Stimulated activated CD4-positive, alpha-beta T cell treated with anti-CD3 and anti-CD28 coated beads, Interleukin-15, amount 100 ng/mL, for 48 hours (primary cell): ENCODE measurements at places on chromosomes 2 and 18.

GRCh38 chr2:233822781-233823730 lies 31.3 kb downstream of the HJURP start:
- DNase-seq = no peak

- no peak for DNase-seq
Observed at GRCh38 chr2:954687-955000, 4.0 kb downstream of the SNTG2 start.

GRCh38 chr18:38940863-38941531 lies 1375.4 kb upstream of the CELF4 start:
- peak; percentile 41 for DNase-seq

DNA sequence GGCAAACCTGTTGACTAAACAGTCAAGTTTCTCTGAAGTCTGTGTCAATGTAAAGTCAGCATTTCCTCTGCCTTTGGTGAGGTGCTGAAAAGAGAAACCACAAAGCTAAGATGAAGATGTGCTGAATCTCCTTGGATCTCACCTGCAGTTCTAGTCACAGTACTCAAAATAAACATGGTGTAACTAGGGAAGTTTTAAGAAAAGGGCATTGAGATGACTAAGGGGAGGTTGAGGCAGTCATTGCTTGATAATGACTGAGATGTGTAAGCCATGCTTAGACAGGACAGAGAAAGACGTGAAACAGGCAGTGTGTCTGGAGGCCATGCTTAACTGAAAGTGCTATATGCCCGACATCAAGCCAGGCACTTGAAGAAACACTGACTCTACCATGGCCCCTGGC lies 1010.0 kb upstream of the CELF4 start:
- no peak for DNase-seq

DNA sequence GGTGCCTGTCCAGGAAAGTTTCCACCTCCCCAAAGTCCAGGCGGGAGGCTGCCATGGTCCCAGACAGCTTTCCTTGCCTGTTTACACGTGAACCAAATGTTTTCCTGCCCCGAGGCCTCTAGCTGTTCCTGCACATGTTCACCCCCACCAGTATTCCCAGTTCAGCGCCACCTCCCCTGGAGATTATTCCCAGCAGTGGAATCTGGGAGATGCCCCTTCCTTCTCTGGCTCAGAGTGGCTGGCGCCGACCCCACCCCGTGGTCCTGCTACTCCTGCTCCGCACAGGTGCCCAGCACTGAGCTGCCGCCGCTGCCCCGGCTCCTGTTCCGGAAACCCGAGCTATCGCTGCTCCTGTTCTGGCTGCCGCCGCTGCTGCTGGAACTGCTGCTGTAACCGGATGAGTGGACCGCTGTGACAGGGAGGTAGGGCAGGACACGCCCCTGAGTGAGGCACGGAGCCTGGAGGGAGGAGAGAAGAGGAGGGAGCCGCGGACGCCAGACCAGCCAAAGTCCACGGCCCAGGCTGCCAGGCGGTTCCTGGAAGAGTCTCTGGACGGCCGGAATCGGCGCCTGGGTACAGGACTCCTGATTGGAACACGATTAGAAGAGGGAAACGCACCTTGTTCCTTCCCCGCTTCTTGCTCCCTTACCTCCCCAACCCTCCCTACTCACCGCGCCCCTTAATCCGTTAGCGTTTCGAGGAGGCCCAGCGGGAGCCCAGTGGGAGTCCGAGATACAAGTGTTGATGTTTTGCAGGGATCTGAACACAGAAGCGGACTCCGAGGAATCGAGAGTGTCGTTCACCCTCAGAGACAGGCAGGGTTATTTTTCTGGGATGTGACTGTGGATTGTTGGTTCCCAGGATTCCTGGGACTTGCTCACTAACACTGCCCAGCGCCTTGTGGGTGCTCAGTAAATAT lies at the start of gene PDE11A:
Gene PDE11A (minus strand): TSS at position 395 of the 919 bp plus-strand sequence. CDS start 340 bp downstream, at position 55.
- DNase-seq = peak; percentile 28

DNA sequence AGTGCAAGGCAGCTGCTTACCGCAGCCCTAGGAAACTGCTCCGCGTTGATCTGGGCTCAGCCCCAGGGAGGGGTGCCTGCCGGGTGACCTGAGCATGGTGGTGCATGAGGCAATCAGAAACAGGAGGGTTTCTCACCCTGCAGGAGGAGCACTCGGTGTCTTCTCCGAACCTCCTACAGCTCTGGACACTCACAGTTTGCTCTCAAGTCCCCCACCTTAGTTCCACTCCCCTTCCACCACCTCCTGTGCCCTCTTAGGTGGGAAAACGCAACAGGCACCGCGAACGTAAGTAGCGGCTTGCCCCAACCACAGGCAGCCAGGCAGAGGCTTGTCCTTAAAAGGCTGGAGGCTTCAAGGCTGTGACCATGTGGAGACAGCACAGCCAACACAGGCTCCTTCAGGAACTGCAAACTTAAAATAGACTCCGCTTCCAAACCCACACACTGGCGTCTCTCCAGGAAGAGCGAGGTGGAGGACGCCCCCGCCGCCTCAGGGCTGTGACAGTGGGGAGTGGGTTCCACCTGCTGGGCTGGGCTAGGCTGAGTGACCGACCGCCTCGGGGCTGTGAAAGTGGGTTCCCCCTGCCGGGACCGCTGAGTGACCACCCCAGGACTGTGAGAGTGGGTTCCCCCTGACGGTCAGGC lies 71.6 kb downstream of the NDUFA10 start:
- DNase-seq = no peak

DNA sequence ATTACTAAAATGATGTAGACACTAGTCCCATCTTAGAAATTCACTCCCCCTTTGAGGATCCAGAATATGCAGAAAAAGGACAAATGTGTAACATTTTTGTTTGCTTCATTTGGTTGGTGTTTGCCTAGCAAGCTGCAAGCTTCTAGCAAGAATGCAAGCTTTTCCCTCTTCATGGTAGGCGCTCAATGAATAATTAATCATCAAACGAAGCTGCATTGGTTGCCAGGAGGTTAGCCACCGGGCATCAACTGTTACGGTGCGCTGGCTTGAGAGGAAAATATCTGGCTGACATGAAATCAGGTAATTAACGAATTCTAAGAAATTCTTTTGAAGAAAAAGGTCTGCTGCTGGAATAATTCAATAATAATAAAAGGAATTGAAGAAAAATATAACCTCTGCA lies 341.0 kb upstream of the KYNU start:
- no peak for DNase-seq

GRCh38 chr2:109616184-109616583 lies 2.0 kb downstream of the SOWAHC start:
- DNase-seq = no peak

DNA sequence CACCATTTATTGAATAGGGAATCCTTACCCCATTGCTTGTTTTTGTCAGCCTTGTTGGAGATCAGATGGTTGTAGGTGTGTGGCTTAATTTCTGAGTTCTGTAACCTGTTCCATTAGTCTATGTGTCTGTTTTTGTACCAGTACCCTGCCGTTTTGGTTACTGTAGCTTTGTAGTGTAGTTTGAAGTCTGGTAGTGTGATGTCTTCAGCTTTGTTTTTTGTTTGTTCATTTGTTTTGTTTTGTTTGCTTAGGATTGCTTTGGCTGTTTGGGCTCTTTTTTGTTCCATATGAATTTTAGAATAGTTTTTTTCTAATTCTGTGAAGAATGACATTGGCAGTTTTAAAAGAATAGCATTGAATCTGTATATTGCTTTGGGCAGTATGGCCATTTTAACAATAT lies 12.7 kb downstream of the GKN2 start:
- DNase-seq = no peak

- peak; percentile 59 for DNase-seq
Observed at GRCh38 chr2:135709992-135710391, 31.7 kb upstream of the UBXN4 start.

DNA sequence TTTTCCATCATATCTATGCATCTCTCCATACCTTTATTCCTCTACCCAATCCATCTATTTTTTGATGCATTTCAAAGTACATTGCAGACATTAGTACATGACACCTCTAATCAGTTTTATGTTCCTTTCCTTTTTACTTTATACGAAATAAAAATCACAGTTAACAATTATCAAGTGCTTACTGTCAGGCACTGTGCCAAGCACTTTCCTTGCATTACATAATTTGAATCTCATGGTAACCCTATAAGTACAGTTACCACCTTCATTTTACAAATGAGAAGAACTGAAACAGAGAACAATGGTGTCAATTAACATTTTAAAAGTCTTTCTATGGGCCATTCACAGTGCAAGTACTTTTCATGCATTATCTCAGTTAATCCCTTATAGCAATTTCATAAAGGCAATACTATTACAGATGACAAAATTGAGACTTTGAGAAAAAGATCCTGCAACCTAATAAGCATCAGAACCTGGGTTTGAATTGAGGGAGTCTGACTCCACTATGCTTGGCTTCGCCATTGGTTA lies 544.4 kb upstream of the TNP1 start:
- DNase-seq = no peak
